Fibroblast of skin of right quadriceps (primary cell): ENCODE measurements at places on chromosomes 11 and 22.
A peak's percentile ranks its signal among the peaks of the same experiment; 100 is the strongest.

DNA sequence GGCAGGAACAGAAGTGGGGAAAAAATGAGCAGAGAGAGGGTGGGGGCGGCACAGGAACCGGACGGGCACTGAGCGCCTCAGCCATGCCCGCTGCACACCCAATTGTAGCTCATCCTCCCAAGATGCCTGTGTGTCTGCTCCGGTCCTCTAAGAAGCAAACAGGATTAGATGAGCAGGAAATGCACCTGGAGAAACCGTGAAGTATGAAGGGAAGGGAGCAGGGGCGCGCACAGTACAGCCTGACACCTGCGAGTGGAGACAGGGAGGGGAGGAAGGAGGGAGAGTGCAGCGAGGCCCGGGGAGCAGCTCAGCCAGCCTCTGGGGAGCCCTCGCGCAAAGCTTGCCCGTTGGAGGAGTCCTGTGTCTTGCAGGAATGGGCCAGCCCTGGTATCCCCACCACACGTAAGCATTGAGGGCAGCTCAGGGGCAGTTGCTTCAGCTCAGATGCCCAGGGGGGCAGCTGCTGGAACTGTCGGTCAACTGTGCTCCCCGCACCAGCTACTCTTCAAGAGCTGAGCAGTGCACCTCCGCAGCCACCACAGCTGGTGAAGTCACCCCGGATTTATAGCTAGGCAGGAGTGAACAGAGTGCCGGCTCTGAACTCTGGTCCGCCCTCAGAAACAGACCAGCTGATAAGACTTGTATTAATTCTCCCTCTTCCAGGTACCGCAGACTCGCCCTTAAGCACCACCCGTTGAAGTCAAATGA, 7.0 kb downstream of the DNAJB13 start:
- no peak for DNase-seq

DNA sequence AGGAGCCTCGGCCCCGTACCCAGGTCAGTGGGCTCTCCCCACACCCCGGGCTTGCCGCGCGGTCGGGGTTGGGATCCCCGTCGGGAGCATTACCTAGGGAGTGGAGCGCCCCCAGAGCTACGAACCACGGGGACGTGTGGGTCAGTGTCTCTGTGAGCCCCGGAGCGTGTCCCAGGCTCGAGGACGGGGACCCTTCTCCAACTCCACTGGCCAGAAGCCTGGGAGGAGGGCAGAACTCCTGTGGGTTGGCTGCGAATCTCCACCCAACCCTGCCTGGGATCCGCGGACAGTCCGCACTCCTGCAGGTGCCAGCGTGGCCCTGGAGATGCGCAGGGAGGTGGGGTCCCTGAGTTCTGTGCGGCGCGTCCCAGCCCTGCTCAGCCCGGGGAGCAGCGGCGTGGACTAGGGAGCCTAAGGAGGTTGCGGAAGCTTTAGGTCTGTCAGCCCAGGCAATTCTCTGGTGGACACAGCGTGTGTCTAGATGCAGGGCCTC, 346 bp downstream of the PPFIBP2 start:
- no peak for DNase-seq

- DNase-seq: no peak
Measured at GRCh38 chr11:65968600-65969482, 7.3 kb downstream of the SART1 start.

GRCh38 chr11:126383339-126384335, 28.2 kb downstream of the ST3GAL4 start:
- no peak for DNase-seq

DNA sequence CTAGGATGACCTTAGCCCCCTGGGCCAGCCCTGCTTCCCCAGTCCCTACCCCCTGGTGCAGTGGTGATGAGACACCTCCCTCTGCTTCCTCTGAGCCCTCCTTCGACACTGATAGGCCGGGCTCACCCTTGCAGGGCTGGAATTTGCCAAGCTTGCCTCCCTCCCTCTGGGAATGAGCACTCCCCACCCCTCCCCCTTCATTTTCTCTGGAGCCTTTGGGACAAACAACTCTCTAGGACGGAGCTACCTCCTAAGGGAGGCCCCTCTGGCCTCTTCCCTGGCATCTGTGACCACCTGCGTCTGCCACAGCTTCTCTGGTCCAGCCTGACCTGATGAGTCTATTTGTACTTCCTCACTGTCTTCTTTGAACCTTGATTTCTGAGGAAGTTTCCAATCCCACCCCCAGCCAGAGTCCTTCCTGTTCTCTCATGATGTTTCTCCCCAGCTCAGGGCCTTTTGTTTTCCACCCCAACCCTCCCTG, 53.3 kb upstream of the ADA2 start:
- no peak for DNase-seq

- no peak for DNase-seq
Measured at GRCh38 chr11:63869171-63869591, 30.3 kb downstream of the MARK2 start.

DNA sequence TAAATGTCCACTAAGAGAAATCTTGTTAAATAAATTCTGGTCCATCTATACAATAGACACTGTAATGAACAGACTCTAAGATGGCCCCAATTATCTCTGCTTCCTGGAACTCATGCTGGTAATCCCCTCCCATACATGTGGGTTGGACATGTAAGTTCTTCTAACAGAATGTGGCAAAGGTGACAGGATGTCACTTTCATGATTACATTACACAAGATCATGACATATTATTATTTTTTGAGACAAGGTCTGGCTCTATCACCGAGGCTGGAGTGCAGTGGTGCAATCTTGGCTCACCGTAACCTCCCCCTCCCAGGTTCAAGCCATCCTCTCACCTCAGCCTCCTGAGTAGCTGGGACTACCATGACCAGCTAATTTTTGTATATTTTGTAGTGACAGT, 14.6 kb upstream of the NDUFC2 start:
- no peak for DNase-seq

GRCh38 chr11:36165621-36166397, 123.4 kb downstream of the COMMD9 start:
- peak; percentile 65 for DNase-seq
